ENCODE measurements at places on chromosomes 4 and X. TPM values are rescaled to one million over a fixed set of nuclear protein-coding genes. Genes with fewer than 3 reads are reported as not detected.

GRCh38 chr4:149555799-149556198 is 259.8 kb downstream of the IQCM start:
- H3K27me3 ChIP-seq = no peaks in the 10 kb centered on the region
- no peak overlapping the region for H3K4me3 ChIP-seq
- no peaks in the 10 kb centered on the region for H3K4me1 ChIP-seq

GRCh38 chrX:123830309-123830708 is 29.5 kb upstream of the XIAP start:
- H3K27me3 ChIP-seq = no peaks in the 10 kb centered on the region
- H3K4me1 ChIP-seq = no peaks in the 10 kb centered on the region
- no peaks in the 10 kb centered on the region for H3K36me3 ChIP-seq
- DNase-seq = no peak
- no peak overlapping the region for H3K4me3 ChIP-seq

GRCh38 chr4:86955888-86956451 is 21.2 kb downstream of the AFF1 start:
- peaks cover 6% of the 10 kb centered on the region for H3K36me3 ChIP-seq
- no peak overlapping the region for H3K4me3 ChIP-seq
- H3K4me1 ChIP-seq = peaks cover 24% of the 10 kb centered on the region
- H3K27me3 ChIP-seq = no peaks in the 10 kb centered on the region
- no peak overlapping the region for H3K27ac ChIP-seq

DNA sequence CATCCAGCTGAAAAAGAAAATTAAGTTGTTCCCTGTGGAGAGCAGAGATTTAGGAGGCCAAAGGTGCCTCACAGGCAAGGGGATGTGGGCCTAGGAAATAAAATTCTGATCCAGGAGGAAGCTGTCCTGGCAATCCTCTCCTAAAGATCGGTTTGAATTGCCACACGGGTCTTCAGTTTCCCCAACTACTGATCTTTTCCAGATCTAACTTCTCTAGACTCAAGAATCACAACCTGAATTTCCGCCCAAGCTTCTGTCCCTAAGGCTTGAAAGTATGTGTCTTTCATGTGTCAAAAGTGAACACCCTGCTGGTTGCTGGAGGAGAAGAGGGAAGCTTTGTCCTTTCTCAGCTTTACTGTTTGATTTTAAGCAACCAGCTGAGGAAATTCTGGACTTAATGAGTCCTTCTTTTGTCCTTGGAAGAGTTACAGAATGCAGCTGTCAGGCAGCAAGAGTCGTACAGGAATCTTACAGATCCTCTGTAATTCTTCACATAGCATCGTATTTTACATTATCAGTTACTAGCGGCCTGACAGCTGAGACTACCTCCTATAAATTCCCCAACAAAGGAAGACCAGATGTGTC is 93.8 kb downstream of the INPP4B start:
- no peaks in the 10 kb centered on the region for H3K36me3 ChIP-seq
- no peaks in the 10 kb centered on the region for H3K27me3 ChIP-seq
- no peaks in the 10 kb centered on the region for H3K4me1 ChIP-seq
- H3K4me3 ChIP-seq = no peak overlapping the region

The HGFAC gene
- 0.37 TPM for total RNA-seq

GRCh38 chrX:81174286-81174685 is 27.4 kb downstream of the HMGN5 start:
- no peaks in the 10 kb centered on the region for H3K36me3 ChIP-seq
- H3K27me3 ChIP-seq = no peaks in the 10 kb centered on the region
- no peak overlapping the region for H3K4me3 ChIP-seq
- no peak overlapping the region for H3K27ac ChIP-seq
- DNase-seq = no peak
- H3K4me1 ChIP-seq = no peaks in the 10 kb centered on the region

The CTAG2 gene
- total RNA-seq = not detected

DNA sequence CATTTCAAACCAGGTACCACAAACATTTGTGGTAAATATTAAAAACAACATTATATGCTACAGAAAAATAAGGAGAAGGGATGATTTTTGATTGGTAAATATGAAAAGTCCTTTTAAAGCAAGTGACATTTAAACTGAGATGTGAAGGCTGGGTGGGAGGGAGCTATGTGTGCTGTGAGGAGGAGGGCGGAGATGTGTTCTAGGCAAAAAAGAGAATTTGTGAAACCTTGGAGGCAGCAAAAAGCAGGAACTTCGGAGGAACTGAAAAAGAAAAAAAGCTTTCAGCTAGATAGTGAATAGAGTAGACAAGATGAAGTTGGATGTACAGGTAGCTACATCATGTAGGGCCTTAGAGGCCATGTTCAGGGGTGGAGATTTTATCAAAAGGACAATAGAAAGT is 10.1 kb upstream of the ARAP2 start:
- no peak for DNase-seq
- H3K4me1 ChIP-seq = no peaks in the 10 kb centered on the region
- no peak overlapping the region for H3K4me3 ChIP-seq
- H3K27ac ChIP-seq = no peak overlapping the region

DNA sequence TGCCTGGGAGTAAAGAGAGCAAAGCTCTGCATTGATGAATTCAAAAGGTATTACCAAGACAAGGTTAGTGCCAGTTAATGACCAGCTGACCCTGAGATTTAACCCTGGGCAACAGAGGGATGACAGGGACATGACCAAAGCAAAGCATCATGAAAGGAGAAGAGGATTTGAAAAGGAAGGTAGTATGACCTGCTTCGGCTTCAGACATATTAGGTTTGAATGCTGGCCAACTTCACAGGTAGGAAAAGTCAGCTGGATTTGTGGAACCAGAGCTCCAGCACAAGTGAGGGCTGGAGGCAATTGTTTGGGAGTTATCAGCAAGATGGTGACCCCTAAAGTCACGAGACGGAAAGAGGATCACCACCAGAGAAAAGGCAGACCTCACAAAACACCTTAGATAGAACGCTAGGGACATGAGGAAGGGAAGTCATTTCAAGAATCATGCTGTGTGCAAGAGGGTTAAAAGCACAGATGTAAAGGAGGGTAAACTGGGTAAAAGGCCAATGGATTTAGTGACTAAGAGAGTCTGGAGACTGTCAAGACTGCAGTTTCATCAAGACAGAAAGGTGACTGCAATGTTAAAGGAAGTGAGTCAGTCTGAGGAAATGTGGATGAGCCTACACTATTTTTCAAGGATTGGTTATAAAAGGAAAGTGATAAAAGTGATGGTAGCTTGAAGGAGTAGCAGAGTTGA is 45.6 kb downstream of the SH3RF1 start:
- H3K27me3 ChIP-seq = no peaks in the 10 kb centered on the region
- no peak overlapping the region for H3K27ac ChIP-seq
- DNase-seq = no peak
- H3K36me3 ChIP-seq = no peaks in the 10 kb centered on the region
- no peak overlapping the region for H3K4me3 ChIP-seq

The BEX2 gene
- total RNA-seq = not detected

- no peak overlapping the region for H3K4me3 ChIP-seq
- DNase-seq = no peak
- H3K27ac ChIP-seq = no peak overlapping the region
- no peaks in the 10 kb centered on the region for H3K27me3 ChIP-seq
Observed at GRCh38 chr4:5572114-5572513, 136.2 kb downstream of the EVC2 start.

- H3K4me3 ChIP-seq = peak within 1 kb of the TSS; percentile 54
- H3K27ac ChIP-seq = peak within 1 kb of the TSS; percentile 52
- no peaks in the 10 kb centered on the region for H3K4me1 ChIP-seq
- peak; percentile 19 for DNase-seq
- H3K27me3 ChIP-seq = peaks cover 38% of the 10 kb centered on the region
- no peaks in the 10 kb centered on the region for H3K36me3 ChIP-seq
Observed at GRCh38 chrX:73214426-73215094, at the start of gene NAP1L2. Gene NAP1L2, minus strand, starts transcription at chrX:73214851. Its CDS starts 359 bp downstream, at chrX:73214492.

DNA sequence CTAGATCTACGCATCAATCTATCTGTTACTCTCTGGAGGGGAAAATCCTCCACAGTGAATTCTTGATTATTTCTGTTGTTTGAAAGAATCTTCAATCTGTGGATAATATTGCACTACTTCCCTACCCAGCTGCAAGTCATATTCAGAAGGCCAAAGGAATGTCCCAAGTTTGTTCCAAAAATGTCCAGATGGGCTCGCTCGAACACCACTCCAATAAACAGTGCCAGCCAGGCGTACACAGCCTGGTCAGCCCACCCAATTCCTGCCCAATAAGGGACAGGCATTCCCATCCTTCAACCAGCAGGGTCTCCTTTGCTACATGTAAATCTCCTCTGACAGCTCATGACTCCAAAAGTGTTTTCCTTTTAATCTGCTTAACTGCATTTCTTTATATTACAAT is 80.7 kb upstream of the GPM6B start:
- DNase-seq = no peak
- no peaks in the 10 kb centered on the region for H3K4me1 ChIP-seq
- H3K4me3 ChIP-seq = no peak overlapping the region
- no peaks in the 10 kb centered on the region for H3K27me3 ChIP-seq

The KCNE5 gene
- total RNA-seq = 0.67 TPM

DNA sequence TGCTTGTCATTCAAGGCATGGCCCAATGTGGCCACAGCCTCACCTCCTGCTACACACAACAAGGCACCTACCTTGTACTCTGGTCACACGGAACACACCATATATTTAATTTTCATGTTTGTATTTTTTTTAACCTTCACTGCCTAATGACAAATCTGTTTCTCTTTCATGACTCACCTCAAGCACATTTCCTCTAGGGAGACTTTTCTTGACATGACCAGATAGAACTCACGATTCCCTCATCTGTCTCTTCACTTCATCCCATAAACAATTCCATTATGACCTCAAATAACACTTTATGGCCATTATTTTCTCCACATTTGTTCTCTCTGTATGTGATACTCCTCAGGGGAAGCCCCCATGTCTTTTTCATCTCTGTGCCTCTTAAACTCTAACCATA is 11.1 kb downstream of the DRP2 start:
- no peaks in the 10 kb centered on the region for H3K27me3 ChIP-seq
- H3K27ac ChIP-seq = no peak overlapping the region
- H3K36me3 ChIP-seq = no peaks in the 10 kb centered on the region
- H3K4me1 ChIP-seq = no peaks in the 10 kb centered on the region
- H3K4me3 ChIP-seq = no peak overlapping the region

DNA sequence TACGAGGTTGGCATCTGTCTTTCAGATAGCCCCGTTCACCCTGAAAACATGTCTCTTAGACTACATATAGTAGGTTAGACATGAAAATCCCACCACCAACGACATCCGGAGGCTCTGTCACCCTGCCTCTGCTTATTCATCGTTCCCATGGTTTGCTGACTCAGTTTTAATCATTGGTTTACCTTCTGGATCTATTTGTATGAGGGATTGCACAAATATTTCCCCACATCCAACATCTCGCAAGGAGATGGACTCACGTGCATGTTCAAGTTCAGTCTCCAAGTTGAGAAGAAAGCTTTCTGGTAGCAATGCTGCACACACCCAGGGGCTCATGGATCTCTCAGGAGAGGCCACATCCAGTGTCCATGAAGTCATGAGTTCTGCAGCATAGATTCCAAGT is 10.8 kb downstream of the CETN2 start:
- no peaks in the 10 kb centered on the region for H3K4me1 ChIP-seq
- no peak overlapping the region for H3K27ac ChIP-seq
- no peaks in the 10 kb centered on the region for H3K36me3 ChIP-seq

GRCh38 chr4:32488690-32489089 is 1768.5 kb downstream of the PCDH7 start:
- no peak for DNase-seq
- no peaks in the 10 kb centered on the region for H3K27me3 ChIP-seq
- H3K4me1 ChIP-seq = no peaks in the 10 kb centered on the region
- H3K36me3 ChIP-seq = no peaks in the 10 kb centered on the region
- no peak overlapping the region for H3K4me3 ChIP-seq

- H3K27me3 ChIP-seq = no peaks in the 10 kb centered on the region
- H3K36me3 ChIP-seq = no peaks in the 10 kb centered on the region
- no peak overlapping the region for H3K4me3 ChIP-seq
- H3K4me1 ChIP-seq = no peaks in the 10 kb centered on the region
- H3K27ac ChIP-seq = no peak overlapping the region
Observed at GRCh38 chr4:54378461-54378860, 149.4 kb downstream of the PDGFRA start.

The RBM10 gene
- 25.4 TPM for total RNA-seq

The CENPU gene
- total RNA-seq = 1.1 TPM

- H3K27ac ChIP-seq = no peak overlapping the region
- no peaks in the 10 kb centered on the region for H3K4me1 ChIP-seq
- H3K27me3 ChIP-seq = no peaks in the 10 kb centered on the region
- no peak for DNase-seq
- H3K4me3 ChIP-seq = no peak overlapping the region
Observed at GRCh38 chrX:6614506-6614905, 79.6 kb upstream of the VCX3A start.

The PABPC5 gene
- 0.67 TPM for total RNA-seq

The RAB41 gene
- not detected for total RNA-seq

- H3K4me3 ChIP-seq = no peak overlapping the region
- H3K36me3 ChIP-seq = no peaks in the 10 kb centered on the region
- H3K4me1 ChIP-seq = no peaks in the 10 kb centered on the region
- H3K27ac ChIP-seq = no peak overlapping the region
Observed at GRCh38 chrX:151774421-151774820, 39.9 kb downstream of the CNGA2 start.

The ARHGAP4 gene
- total RNA-seq = 8.0 TPM

DNA sequence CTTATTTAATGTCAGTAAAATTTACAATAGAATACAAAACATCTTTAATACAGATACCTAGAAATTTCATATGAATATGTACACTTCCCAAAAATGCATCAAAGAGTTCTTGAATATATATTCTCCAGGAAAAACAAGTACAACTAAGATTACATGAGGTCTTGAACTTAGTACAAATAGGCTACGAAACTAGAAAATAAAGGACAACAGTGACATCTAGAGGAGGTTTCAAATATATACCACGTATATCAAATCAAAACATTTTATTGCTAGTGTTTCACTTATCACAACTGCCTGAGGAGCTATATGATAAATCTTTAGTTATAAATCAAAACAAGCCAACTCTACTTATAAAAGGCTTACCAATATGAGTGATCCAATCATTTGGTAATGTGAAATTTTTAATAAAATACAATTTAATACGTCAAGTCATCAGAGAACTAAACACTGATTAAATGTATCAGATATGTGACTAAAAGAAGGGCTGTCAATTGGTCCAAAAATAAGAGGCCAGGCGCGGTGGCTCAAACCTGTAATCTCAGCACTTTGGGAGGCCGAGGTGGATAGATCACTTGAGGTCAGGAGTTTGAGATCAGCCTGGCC is 36.6 kb downstream of the ANAPC10 start:
- H3K4me1 ChIP-seq = no peaks in the 10 kb centered on the region
- no peak overlapping the region for H3K4me3 ChIP-seq
- H3K27me3 ChIP-seq = no peaks in the 10 kb centered on the region
- H3K27ac ChIP-seq = no peak overlapping the region

The SSX2B gene
- not detected for total RNA-seq

The BTC gene
- 0.15 TPM for total RNA-seq

DNA sequence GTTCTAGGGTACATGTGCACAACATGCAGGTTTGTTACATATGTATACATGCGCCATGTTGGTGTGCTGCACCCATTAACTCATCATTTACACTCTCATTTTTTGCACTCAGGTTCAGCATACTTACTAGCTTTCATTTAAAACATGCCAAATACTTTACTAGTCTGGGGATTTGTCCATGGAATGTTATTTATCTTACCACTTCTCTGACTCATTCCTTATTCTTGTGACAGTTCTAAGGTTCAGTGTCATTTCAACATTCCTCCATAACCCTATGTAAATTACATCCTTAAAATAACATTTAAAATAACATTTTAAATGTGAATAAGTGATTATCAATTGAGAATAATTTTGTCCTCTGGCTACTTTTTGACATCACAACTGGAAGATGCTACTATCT is 19.5 kb upstream of the SYTL5 start:
- no peak overlapping the region for H3K4me3 ChIP-seq
- H3K27me3 ChIP-seq = no peaks in the 10 kb centered on the region
- no peaks in the 10 kb centered on the region for H3K4me1 ChIP-seq
